ENCODE measurements at places on chromosomes 12 and 14. TPM values are rescaled to one million over a fixed set of nuclear protein-coding genes. Genes with fewer than 3 reads are reported as not detected.

GRCh38 chr12:50924131-50924438 lies 28.3 kb upstream of the HIGD1C start:
- no peak for DNase-seq

DNA sequence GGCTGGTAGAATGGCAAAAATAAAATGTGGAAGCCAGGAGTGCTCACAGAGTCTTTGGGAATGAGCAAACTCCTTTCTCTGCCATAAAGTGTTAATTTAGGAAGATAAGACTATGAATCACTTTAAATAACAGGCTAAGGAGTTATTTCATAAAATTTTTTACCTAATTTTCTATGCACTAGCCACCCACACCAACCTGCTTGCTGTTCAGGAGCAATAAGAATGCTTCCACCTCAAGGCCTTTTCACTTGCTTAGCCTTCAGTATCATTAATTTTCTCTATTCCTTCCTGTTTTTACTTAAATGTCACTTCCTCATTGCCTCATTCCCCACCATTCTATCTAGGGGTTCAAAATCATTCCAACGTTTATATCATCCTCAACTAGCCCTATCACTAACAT lies 326.8 kb downstream of the CCER1 start:
- DNase-seq = no peak

Gene BIN2
- 3.8 TPM for total RNA-seq

DNA sequence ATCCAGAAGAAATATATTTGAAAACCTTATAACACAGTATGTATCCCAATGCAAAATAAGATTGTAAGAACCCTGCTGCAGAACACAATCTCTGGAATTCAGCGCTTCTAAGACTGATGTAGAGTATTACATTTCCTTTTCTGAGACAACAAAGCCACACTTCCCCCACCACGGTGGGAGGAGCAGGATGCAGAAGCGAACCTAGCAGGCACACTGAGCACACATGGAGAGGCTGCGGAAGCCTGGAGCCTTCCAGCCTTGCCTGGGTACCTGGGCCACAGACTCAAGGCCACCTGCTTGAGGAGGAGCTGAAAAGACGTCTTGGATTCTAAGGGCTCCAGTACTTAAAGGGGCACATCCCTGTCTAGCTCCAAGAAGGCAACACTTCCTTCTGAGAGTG lies 46.4 kb downstream of the TCHP start:
- peak; percentile 58 for DNase-seq

Gene WNT5B
- total RNA-seq = 16.1 TPM
